ENCODE measurements at places on chromosomes 4 and X.

GRCh38 chrX:1546691-1547251 is 9.8 kb upstream of the P2RY8 start:
- no peak for DNase-seq

- DNase-seq = no peak
Observed at GRCh38 chrX:38880296-38880854, 79.1 kb downstream of the MID1IP1 start.

DNA sequence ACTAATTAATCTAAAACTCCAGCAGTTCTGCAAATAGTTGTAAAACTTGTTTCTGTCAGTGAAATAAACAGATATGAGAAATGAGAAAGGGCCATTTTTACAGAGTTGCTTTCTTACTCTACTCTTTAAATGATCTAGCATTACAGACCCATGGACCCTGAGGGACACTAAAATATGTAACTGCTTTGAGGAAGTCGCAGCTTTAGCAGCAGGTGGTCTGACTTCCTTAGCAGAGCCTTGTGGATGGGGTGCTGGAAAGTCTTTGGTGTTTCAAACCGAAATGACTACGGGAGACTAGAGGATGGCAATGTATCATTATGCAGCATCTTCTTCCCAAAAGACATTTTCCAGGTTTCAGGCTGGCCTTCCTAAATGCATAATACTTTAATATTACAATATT is 18.7 kb downstream of the SHISA3 start:
- DNase-seq = no peak

DNA sequence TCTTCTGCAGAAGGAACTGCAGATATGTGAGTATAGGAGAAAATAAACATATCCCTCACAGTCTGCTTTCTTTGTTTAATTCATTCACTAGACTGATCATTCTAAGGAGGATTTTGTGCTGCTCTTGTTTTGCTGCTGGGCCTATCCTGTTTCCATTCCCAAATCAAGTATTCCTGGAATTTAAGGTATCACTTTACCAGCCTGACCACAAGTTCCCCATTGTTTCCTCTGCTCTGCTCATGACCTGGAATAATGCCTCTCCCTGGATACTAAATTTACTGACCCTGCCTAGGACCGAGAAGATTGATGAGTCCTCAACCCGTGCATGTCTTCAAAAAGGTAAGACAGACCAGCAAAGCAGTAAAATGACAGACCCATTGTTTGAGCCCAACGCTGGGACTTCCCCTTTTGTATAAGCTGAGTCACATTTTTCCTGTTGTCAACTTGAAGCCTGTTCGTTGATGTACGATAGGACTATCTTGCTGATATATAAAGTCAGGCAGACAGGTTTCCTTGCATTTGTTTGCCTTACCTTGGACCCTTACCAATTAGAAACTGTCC is 85.5 kb upstream of the TET2 start:
- DNase-seq = no peak

GRCh38 chrX:38868941-38869401 is 67.7 kb downstream of the MID1IP1 start:
- no peak for DNase-seq

GRCh38 chr4:55269995-55270394 is 76.0 kb upstream of the SRD5A3 start:
- no peak for DNase-seq

GRCh38 chrX:139815771-139816170 is 107.8 kb upstream of the MCF2 start:
- no peak for DNase-seq

DNA sequence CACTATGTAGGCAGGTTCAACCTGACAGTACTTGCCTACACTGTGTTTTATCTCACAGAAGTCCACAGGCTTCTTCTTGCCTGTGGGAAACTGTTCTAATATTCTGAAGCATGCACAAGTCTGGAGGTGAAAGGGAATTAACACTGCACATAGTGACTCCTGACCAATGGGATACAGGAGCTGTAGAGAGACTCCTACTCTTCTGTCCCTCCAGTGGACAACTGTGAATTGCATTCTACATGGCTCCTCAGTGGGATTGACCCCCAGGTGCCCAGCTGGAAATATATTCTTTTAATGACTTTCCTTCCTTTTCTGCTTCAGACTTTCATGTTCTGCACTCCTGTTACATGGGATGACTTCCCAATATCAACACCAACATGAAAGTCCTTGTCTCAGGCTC is 8.2 kb upstream of the YIPF6 start:
- DNase-seq = no peak

- DNase-seq = no peak
Observed at GRCh38 chr4:111806331-111806730, 338.9 kb upstream of the FAM241A start.

GRCh38 chr4:185381288-185382196 is 14.2 kb downstream of the LRP2BP start:
- DNase-seq = no peak

GRCh38 chrX:23493941-23494374 is 159.3 kb downstream of the PTCHD1 start:
- no peak for DNase-seq

DNA sequence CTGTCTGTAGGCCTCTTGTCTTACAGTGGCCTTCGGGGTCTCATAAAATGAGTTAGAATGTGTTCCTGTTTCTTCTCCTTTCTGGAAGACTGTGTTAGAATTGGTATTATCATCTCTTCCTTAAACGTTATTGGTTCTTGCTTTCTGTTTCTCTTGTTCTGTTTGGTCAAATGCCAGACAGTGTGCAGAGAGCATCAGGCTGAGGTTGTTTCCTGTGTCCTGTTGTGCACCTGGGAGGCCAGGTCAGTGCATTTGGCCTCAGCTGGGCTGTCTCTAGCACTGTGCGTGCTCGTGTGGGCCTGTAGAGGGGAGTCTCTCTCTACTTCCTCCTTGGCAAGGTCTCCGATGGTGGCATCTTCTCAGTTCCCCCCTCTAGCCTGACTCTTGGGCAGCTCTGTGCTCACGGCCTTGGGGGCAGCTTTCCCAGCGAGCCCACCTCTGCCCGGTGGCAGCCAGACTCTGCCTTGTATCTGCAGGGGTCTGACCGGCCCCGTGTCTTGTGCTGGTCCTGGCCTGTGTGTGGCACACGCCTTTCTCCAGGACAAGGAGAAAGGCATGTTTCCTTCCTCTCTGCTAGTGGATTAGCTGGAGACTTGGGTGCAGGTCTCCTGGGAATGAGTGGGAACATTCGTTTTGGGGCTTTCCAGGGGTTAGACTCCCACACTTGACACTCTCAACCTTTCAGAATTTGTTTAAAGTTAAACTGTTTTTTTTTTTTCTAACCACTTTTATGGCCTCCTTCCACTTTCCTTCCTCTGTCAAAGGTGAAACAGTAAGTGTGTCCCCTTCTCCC is 62.3 kb downstream of the FAM193A start:
- peak; percentile 57 for DNase-seq

All from memory B cell (primary cell).